ENCODE measurements at places on chromosomes 12 and 14. TPM values are rescaled to one million over a fixed set of nuclear protein-coding genes. Genes with fewer than 3 reads are reported as not detected.

LRRIQ1 gene
- total RNA-seq: 12.8 TPM

MUCL1 gene
- total RNA-seq: not detected

GRIP1 gene
- total RNA-seq: 5.2 TPM

MYL2 gene
- not detected for total RNA-seq

ESPL1 gene
- 6.1 TPM for total RNA-seq

EIF2B2 gene
- 43.9 TPM for total RNA-seq

RASSF9 gene
- total RNA-seq: 1.4 TPM

Data from prostate gland (tissue), 2 donors.